ENCODE measurements at places on chromosomes 12 and 14.

GRCh38 chr12:93122569-93123091, 193.5 kb upstream of the EEA1 start:
- no peak for DNase-seq

GRCh38 chr12:18703321-18703720, 34.5 kb downstream of the PLCZ1 start:
- no peak for DNase-seq

DNA sequence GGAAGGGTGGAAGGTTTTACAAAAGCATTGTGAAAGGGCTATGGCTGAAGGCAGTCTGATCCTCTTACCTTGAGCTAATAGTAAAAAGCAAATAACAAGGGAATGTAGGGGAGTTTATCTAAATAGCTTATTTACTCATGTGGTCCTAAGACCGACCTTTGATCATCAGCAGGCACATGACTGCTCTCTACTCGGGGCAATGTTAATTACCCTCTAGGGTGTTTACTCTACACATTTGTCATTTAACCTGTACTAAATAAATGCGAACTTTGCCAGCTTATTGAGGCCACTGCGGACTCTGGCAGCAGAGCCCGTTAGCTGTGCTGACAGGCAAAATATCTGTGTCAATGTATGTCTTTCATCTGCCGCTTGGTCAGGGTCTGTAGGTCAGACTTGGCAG, 768.3 kb upstream of the ATXN7L3B start:
- no peak for DNase-seq

DNA sequence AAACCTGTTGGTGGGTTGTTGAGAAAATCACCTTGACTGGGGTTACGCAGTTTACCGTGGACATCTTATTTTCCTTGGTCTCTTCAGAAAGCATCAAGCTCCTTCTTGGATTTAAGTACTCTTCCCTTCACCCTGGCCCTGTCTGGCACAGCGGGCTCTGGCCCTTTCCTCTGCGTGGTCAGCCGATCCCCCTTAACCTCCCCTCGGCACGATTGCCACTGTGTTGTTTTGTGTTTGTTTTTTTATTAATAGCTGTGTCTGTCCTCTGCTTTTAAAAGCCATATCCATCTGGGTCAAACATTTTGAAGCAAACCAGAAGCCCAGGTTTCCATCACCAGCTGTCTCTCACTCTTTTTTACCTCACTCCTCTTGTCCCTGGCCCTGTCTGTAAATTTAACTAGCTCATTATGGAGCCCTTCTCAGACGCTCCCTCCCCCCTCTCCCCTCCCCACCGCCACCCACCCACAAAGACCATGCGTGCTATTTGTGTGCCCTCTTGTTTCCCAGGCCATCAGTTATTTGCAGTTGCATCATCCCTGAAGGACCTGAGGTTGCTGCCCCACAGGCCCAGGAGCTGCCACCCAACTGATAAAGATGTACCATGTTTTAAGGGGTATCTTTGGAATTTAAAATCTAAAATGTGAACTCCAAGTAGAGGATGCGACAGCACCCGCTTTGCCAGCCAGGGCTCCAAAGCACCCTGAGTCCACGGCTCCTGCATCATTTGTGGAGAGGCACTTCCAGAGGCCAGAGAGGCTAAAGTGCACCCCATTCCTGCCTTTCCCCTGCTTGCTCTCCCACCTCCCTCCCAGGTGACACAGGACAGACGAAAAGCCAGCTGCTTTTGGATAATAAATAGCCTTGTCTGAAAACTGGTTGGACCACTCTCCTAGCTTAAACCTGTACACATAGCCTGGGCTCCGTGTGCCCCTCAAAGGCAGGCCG, 3.9 kb downstream of the BCL11B start:
- DNase-seq = no peak

DNA sequence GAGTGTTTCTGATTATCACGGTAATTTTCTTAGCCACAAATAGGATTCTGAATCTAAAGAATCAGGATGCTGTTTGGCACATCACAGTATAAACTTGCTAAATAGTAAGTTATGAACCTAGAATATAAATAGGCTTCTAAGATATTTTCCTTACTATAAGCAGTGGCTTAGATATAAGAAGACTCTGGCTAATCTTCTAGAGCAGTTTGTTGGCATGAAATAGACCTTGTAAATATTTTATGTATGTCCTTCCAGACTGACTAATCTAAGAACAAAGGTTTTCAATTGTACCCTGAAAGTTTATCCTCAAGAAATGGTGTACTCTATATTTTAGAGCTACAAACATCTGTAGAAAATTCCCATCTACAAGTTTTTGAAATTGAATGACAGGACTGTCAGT, 48.3 kb downstream of the LMNTD1 start:
- no peak for DNase-seq

DNA sequence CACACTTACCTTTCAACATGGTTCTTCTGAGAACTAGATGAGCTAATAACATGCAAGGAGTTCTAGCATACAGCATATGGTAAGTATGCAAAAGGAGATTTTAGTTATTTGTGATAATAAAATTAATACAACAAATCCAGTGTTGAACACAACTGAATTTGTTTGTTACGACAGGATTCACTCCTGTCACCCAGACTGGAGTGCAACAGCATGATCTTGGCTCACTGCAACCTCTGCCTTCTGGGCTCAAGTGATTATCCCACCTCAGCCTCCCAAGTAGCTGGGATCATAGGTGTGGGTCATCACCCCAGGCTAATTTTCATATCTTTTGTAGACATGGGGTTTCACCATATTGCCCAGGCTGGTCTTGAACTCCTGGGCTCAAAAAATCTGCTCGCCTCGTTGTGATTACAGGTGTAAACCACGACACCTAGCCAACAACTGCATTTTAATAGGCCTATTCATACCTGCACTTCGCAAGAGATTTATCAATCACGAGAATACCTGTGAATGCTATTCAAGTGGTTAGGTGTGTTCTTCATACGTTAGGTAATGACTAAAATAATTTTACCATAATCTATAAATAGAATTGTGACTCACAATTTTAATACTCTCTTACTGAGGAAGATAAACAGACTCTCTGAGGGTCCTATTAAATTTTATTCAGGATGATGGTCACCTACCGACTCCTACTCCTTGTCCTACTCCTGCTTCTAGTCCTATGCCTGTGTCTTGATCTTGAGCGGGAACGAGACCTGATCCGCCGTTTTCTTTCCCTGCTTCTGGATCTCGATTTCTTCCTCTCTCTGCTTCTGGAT, 10.0 kb downstream of the RSRC2 start:
- DNase-seq = no peak

GRCh38 chr14:106605548-106606448, 1079.4 kb downstream of the TMEM121 start:
- no peak for DNase-seq

DNA sequence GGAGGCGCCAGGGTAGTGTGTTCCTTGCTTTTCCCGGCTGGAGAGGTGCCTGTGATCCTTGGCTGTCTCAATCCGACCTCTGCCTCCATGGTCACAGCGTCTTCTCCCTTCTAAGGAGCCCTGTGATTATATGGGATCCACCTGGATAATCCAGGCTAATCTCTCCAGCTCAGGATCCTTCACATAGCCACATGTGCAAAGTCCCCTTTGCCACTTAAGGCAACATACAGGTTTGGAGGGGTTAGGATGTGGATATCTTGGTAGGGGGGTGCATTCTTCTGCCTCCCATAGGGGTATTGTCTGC, 1.2 kb upstream of the HVCN1 start:
- no peak for DNase-seq

- DNase-seq = peak; percentile 70
Measured at GRCh38 chr12:68406134-68406576, 74.0 kb upstream of the MDM1 start.

GRCh38 chr12:132285991-132286681, 43.3 kb downstream of the GALNT9 start:
- DNase-seq = peak; percentile 13

DNA sequence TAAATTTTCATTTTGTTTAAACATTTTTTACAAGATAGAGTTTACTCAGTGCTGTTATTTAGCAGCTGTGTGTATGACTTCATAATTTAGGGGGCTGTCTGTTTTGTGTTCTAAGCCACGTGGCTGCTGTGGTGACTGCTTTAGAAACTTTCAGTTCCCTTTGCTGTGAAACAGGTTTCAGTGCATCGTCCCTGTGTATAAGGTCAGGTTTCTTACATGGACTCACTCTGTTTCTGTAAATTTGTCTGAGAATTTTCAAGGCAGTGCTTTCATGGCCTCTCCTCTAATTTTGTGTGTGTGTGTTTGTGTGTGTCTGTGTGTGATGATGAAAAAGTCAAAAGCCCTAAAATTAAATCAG, 32.4 kb downstream of the BICD1 start:
- DNase-seq = no peak

DNA sequence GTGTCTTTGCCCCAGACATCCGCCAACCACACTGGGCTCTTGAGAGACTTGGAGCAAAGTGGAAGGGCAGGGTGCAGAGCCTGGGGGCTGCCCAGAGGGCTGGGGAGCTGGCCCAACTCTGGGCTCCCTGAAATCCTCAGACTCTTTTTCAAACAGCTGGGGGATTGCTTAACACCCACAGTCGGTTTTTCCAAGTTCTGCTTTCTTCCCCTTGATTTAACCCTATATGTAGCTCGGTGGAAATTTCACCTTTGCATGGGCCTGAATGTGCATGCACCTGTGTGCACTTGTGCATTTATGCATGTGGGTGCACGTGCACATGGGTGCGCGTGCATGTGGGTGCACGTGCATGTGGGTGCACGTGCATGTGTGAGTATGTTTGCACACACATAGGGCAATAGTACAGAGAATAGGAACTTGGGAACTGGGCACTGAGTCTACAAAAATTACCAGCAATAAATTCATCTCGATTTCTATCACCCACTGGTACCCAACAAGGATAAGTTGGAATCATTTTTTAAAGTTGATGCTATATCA, 52.3 kb upstream of the RFLNA start:
- DNase-seq = no peak

DNA sequence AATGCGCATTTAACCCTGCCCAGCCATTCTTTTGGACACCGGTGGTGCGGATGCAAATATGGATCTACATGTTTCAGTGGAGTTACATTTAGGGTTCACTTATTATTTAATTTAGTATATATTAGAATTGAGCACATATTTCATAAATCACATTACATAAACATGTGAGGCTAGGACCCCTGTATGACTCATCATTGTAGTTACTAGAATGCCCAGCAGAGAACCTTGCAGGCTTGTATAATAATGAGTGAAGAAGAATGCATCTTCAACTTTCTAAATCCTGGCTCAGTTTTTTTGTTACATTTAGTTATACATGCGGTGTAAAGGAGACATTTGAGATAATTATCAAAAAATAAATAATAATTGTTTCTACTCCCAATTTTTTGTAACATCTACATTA, 369.0 kb downstream of the ATP23 start:
- DNase-seq = peak; percentile 33

DNA sequence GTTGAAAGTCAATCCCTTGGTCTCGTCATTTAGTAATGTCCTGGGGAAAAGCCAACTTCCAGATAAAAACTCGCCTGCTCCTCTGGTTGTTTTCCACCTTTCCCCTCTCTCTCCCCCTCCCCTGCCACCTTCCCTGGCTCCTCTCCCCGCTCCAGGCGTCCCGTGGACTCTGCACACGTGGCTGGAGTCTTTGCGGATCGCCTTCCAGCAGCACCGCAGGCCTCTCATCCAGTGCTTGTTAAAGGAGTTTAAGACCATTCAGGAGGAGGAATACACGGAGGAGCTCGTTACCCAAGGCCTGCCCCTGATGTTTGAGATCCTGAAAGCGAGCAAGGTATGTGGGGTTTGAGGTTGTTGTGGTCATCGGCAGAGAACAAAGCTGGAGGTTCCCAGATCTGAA, 65.8 kb upstream of the PWP1 start:
- no peak for DNase-seq

DNA sequence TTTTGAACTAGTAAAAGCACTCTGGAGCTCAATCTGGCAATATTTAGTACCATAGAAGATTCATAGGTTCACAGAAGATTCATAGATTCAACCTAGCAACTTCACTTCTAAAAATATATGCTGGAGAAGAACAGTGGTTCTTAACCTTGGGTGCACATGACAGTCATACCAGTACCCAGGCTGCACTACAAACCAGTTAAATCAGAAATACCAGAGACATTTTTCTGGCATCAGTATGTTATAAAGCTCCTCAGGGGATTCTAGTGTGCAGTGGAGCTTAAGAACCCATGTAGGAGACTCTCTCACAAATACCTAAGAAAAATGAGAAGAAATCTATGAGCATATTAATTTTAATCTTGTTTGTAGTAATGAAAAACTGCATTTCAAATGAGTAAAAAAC, 46.6 kb downstream of the CNTN1 start:
- no peak for DNase-seq

- no peak for DNase-seq
Measured at GRCh38 chr14:77347751-77348150, 26.9 kb downstream of the GSTZ1 start.

All from smooth muscle cell of the brain vasculature (primary cell).